Motor neuron (in vitro differentiated cells): ENCODE measurements at places on chromosomes 12 and 14. TPM values are rescaled to one million over a fixed set of nuclear protein-coding genes. Genes with fewer than 3 reads are reported as not detected.

LRRIQ1 gene
- 2.2 and 2.6 TPM in 2 replicates for total RNA-seq

DNA sequence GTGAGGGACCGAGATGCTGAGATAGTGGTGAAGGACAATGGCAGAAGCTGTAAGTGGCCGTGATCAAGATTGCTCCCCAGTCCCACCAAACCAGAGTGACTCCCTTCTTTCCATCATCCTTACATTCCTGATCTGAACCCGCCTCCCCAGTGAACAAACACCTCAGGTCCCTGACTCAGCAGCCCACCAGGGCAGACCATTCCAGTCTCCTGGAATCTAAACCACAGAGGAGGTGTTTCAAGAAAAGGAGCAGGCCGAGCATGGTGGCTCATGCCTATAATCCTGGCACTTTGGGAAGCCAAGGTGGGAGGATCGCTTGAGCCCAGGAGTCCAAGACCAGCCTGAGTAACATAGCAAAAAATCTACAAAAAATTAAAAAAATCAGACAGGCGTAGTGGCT lies 6.6 kb downstream of the ERBB3 start:
- no peak for ATAC-seq

SCAF11 gene
- 41.2 and 41.9 TPM in 2 replicates for total RNA-seq

GRCh38 chr14:35044939-35045797 lies 904 bp upstream of the FAM177A1 start:
- ATAC-seq = no peak

GRCh38 chr12:127342861-127343260 lies 924.1 kb upstream of the TMEM132C start:
- no peak for ATAC-seq
